Stimulated activated CD4-positive, alpha-beta T cell treated with anti-CD3 and anti-CD28 coated beads, Interleukin-1b, Interleukin-23, amount 100 ng/mL, for 1 hour (primary cell): ENCODE measurements at places on chromosomes 3 and 15.
A peak's percentile ranks its signal among the peaks of the same experiment; 100 is the strongest.

DNA sequence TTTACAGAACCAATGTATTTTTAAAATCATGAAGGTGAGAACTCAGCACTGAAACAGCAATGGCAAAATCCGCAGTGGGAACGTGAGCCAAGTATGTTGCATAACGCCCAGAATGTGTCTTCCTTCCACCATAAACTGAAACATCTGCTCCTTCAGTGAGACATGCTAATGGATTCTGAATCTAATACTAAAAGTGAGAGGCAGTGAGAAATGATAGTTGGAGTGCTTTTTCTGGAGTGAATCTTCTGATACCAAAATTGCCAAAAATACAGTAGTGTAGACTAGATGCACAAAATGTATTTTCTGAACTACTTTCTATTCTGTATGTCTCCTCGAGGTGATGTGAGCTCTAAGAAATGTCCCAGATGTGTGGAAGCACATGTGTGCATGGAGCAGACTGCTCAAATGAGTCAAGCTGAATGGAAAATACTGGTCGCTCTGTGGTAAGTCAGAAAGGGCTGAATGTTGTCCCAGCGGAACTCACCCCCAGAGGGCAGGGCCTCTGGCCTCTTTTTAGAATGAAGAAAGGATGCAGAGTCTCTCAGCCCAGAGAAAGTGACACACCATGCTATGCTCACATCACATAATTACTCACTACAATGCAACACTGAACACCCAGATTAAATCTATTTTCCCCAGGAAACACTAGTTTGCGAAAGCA, 73.0 kb downstream of the ATP10A start:
- no peak for DNase-seq

DNA sequence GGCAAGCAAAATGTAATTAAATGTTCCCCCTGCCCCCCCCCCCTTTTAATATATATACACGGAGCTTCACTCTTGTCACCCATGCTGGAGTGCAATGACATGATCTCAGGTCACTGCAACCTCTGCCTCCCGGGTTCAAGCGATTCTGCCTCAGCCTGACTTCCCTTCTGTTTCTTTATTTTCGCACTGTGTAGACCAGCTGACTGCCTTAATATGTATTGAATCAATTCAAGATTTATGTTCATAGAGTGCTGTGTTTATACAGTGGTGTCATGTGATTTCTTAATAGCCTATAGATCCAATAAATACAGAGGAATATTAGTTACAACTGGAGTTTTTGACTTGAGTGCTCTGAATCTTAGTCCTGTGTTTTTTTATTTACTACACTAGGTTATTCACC, 39.0 kb downstream of the SLC25A36 start:
- DNase-seq = no peak

DNA sequence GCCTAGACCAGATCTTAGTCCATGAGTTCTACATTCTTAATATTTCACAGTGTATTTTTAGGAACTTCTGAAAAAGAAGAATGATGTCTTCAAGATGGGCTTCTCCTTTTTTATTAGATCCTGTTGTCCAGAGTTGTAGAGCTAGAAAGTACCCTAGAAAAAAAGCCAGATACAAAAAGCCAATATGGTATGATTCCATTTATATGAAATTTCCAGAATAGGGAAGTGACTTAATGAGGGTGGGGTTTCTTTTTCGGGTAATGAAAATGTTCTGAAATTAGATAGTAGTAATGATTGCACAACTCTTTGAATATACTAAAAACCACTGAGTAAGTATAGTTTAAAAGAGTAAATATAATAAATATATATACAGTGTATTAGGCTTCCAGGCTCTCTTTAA, 116.9 kb downstream of the NFKBIZ start:
- DNase-seq = no peak

- DNase-seq = no peak
Observed at GRCh38 chr15:40454904-40455391, 14.2 kb downstream of the BAHD1 start.

- DNase-seq = no peak
Observed at GRCh38 chr3:141699897-141700296, 38.2 kb upstream of the RNF7 start.

DNA sequence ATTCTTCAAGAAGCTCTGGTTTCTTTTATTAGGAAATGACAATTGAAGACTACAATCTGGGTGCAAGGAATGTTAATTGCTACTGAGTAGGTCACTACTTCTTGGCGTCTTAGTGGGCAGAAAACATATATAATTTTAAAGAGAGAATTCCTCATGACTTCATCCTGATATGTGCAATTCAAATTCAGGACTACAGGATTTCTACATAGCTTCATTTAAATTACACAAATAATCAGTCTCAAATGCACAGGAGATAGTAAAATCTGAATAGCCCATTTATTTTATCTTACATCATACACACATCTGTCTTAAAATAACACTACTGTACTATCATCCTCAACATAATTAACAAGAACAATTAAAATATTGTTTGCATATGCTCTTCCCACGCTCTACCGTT, 52.5 kb upstream of the GPR149 start:
- DNase-seq = no peak

DNA sequence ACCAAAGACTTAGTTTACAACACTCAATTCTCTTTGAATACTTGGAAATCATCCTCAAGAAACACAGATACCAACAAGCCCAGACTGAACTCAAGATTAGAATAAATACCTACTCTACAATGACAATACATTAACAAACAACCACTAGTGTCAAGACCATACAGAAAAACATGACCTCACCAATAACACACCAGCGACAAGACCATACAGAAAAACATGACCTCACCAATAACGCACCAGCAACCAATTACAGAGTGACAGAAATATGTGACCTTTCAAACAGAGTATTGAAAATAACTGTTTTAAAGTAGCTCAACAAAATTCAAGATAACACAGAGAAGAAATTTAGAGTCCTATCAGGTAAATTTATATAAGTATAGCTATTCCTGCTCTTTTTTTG, 876.0 kb downstream of the EPHA3 start:
- DNase-seq = no peak

DNA sequence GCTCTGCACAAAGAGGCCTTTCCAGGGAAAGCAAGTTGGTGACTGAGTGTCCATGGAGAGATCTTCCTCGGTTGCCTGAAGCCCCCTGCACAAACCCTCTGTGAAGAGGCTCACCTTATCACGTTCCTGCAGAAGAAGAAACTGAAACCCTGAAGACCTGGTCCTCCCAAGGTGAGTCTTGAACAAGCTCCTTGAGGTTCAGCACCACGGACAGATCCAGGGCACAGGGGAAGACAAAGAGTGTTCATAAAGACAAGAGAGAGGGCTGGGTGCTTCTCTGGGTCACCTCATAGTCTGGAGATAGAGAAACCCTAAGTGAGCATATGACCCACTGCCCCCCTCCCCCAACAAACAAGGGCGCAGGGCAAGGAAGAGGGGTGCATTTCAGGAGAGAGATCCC, 21.7 kb upstream of the TBC1D21 start:
- no peak for DNase-seq

DNA sequence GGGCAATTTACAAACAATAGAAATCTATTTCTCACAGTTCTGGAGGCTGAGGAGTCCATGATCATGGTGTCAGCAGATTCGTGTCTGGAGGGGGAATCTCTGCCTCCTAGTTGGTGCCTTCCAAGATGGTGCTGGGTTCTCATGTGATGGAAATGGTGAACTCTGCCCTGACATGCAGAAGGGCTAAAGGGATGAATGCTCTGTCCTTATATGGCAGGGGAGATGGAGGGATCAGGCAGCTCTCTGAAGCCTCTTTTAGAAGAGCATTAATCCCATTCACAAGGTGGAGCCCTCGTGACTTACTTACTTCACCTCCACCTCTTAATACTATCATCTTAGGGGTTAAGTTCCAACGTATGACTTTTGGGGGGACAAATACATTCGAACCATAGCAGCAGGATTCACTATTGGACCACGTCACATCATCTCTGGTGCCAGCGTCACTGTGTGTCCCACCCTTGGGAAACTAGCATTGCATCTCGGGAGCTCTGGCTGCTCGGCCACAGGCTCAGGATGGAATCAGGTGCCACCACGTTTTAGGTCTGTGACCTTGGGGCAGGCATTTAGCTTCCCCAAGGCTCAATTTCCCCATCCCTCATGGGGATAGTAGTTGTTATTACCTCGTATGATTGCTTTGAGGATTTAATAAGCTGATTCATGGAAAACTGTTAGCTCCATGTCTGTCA, 53.0 kb downstream of the SV2B start:
- DNase-seq = no peak

DNA sequence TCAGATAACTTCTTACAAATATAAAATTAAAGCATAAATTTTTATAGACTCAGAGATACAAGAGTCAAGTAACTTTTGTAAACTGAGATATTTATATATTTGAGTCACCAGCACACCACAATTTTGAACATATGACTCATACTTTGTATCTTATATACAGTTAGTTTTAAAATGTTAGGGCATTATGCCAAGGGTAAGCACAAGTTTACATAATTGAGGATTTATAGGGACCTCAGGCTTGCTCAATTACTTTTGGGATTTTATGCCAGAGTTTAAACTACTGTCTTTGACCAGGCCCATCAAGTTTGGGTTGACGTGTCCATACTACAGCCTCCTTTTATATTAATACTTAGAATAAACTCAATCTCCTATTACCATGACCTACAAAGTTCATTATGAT, 7.4 kb upstream of the FGF7 start:
- DNase-seq = no peak

DNA sequence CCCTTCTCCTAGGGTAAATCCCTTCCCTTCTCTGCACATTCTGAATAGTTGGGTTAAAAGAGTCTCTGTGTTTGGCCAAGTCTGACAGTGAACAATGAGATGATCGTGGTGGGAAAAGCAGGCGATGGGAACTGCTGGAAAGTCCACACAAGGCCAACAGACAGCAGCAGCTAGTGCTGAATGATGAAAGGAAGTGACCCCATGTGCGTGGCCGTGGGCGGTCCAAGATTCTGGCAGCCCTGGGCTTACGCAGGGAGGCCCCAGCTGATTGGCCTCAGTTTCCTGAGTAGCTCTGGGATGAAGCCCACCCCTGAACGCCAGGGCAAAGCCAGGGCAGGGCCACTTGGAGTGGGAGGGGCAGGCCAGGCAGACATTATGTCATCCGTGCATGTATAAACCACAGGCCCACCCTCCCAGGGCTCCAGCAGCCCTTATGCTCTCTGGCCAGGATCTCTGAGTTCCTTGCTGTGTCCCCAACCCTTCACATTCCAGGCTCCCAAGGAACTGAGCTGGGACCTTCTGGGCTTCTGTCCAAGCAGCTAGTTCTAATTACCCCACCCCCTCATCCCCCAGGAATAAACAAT, 57.8 kb downstream of the CDC25A start:
- DNase-seq = no peak

- DNase-seq = peak; percentile 17
Observed at GRCh38 chr3:134294302-134295280, 43.9 kb upstream of the RYK start.

GRCh38 chr3:116743062-116743461, 33.5 kb downstream of the TUSC7 start:
- no peak for DNase-seq

- no peak for DNase-seq
Observed at GRCh38 chr15:64604319-64604718, 143.9 kb downstream of the ZNF609 start.

- DNase-seq = no peak
Observed at GRCh38 chr15:72113347-72114031, 4.5 kb downstream of the MYO9A start.

- DNase-seq = no peak
Observed at GRCh38 chr15:71050461-71050860, 64.8 kb upstream of the THSD4 start.

GRCh38 chr3:12679468-12679867, 15.6 kb upstream of the RAF1 start:
- DNase-seq = no peak

- DNase-seq = no peak
Observed at GRCh38 chr15:87977907-87978306, 278.6 kb downstream of the NTRK3 start.

DNA sequence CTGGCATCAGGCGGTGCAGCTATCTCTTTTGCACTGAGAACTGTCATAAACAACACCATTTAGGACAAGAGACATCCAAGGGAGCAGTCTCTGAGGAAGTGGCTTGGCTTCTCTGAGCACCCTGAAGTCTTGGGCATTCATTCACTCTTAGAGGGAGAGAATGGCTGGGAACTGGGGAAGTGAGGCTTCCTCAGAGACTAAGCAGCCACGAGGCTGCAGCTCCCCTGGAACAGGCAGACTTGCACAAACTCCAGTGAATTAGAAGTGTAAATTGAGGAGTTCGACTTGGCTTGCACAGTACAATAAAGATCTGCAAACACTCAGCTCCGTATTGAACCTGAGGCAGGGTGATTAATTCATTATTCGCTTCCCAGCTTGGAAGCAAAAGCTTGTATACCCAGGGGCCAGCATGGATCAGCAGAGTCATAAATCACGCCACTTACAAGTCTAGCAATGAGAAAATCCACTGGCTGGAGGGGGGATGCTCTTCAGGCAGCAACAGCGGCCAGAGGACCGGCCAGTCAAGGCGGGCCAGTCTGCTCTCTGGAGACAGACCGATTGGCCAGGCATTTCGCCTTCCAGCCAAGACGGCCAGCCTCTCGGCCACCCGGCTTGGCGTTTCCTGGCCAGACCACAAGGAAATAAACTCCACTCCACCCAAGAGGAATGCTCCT, 118.8 kb upstream of the ADPGK start:
- no peak for DNase-seq

DNA sequence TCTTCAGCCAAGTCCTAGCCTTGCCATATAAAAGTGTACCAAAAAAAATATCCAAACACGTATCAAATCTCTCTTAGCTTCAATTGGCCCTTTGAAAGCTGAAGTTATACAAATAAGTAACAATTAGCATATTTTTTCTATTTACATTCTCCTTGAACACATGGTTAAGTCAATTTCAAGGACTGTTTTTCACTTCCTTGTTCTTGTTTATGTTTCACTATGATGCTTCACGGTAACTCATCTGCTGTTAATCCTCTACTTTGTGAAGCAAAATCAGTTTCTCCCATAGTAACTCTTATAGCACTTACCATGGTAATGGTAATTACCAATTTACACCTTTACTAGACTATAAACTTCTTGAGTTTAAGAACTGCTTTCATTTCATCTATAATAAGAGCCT, 10.6 kb upstream of the SPRED1 start:
- DNase-seq = no peak

DNA sequence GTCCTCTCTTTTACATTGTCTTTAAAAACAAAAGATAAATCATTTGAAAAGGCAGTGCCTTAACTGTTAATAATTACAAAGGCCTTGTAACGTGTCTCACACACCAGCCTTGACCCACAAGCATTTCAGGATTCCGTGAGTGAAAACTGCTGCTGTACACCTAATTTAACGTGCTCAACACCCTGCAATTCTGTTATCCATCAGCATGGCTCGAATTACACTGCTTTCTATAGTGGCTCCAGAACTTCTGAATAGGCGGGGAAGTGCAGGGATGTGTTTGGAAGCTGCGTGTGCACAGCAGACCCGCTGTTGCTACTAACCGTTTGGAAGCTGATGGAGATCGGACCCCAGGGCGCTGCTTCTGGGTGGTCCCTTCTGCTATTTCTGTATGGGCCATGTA, 9.9 kb upstream of the ETFA start:
- no peak for DNase-seq

DNA sequence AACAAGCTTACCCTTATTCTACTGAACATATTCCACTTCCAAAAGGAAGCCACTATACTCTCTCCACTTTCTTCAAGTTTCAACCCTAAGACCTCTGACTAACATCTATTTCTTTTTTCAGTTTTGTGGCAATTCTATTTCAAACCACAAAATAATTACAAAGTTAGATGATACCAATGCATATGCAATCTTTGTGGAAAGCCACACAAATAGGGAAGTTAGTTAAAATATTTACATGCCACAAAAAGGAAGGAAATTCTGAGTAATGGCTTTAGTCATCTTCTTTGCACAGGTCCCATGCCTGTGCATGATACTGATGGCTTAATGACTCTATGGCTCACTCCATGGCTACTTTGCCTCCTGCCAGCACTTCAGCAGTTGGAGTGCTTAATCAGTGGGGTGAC, 57.0 kb upstream of the MCTP2 start:
- no peak for DNase-seq
